ENCODE measurements at places on chromosomes 12 and 14.

GRCh38 chr12:22722779-22723178 lies 97.8 kb downstream of the ETNK1 start:
- DNase-seq, result no peak

GRCh38 chr14:57549016-57549564 lies 55.4 kb upstream of the CCDC198 start:
- DNase-seq, result no peak

DNA sequence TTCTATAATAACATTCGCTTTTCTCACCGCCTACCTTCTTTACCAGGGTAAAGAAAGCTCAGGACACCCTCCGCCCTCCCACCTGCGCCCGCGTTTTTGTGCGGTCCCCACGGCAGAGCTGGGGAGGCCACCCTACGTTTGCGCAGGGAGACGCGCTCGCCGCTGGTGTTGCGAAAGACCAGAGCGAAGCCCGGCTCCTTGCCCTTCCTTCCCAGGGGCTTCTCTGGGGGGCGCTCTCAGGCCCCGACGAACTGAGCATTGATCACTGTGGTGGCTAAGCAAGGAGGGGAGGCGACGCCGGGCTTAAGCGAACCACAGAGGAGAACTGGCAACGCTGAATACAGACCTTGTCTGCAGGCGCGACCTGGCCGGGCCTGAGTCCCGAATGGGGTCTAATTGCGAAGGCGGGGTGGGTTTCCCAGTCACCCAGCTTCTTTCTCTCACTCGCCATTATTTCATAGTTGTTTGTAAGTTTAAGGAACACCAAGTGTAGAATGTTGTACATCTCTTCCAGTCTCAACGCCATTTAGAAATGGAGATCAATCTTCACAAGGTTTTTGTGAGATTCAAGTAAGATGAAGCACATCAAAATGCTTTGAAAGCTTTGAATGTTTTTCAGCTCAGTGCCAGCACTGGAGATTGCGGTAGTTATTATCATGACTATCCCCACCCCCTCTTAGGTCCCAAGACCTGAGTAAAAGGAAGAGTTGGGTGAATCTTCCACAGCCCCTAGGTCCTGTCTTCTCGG lies 1.7 kb upstream of the NKX2-1 start:
- no peak for DNase-seq

GRCh38 chr12:115013236-115013981 lies 329.4 kb upstream of the TBX3 start:
- DNase-seq, result no peak

DNA sequence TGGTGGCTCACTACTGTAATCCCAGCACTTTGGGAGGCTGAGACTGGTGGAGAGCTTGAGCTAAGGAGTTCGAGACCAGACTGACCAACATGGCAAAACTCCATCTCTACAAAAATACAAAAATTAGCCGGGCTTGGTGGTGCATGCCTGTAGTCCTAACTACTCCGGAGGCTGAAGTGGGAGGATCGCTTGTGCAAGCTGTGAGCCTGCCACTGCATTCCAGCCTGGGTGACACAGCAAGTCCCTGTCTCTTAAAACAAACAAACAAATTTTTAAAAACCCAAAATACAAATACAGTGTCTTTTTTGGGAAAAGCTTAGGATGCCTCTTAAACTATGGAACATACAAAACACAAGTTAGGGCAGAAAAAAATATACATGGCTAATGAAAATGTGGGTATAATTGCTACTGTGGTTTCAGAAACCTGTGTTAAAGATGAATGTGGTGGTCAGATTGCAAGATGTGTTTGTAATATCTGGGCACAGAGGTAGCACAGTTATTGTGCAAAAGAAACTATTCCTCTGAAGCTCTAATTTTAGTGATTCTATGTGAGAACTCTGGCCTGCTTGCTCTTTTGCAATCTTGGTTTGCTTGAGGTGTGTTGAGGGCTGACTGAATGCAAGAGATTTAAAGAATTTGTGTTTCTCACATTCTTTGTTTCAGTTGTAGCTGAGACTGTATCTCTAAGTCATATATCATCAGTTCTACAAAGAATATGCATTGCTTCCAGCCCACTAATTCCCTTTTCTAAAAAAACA lies 3.9 kb upstream of the HSPA2 start:
- DNase-seq, result no peak

GRCh38 chr12:105218434-105218833 lies 17.5 kb downstream of the APPL2 start:
- no peak for DNase-seq

- DNase-seq, result no peak
Observed at GRCh38 chr12:6120796-6121473, 3.5 kb downstream of the VWF start.

GRCh38 chr12:12445882-12446181 lies 89.0 kb downstream of the BORCS5 start:
- DNase-seq, result no peak

- no peak for DNase-seq
Observed at GRCh38 chr12:94336211-94336925, 123.3 kb downstream of the CEP83 start.

DNA sequence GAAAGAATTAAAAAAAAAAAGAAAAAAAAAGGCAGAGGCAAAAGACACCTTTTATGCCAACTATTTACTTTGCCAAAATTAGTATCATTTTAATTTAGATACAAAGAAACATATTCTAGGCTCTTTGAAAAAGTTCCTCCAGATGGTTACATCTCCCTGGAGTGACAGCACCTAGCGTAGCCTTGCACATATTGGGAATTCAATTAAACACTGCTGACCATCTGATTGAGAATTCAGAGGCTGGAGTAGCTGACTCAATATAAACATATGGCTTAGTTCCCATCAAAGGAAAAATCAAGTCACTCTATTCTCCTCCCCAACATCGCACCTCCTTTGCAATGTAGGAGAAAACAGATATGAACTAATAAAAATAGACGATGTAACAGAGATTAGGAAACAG lies 36.4 kb downstream of the ANKS1B start:
- DNase-seq, result no peak

GRCh38 chr12:16606201-16606849 lies 363 bp upstream of the LMO3 start:
- no peak for DNase-seq

Data from activated effector memory CD4-positive, alpha-beta T cell treated with Interleukin-2 at 50 U/mL for 16 hours (primary cell).